ENCODE measurements at places on chromosomes 12 and 14.

GRCh38 chr14:96215452-96216244, 11.0 kb downstream of the BDKRB2 start:
- no peak for DNase-seq

- no peak for DNase-seq
These were observed 1.4 kb upstream of the PRIM1 start for GRCh38 chr12:56753566-56753965.

DNA sequence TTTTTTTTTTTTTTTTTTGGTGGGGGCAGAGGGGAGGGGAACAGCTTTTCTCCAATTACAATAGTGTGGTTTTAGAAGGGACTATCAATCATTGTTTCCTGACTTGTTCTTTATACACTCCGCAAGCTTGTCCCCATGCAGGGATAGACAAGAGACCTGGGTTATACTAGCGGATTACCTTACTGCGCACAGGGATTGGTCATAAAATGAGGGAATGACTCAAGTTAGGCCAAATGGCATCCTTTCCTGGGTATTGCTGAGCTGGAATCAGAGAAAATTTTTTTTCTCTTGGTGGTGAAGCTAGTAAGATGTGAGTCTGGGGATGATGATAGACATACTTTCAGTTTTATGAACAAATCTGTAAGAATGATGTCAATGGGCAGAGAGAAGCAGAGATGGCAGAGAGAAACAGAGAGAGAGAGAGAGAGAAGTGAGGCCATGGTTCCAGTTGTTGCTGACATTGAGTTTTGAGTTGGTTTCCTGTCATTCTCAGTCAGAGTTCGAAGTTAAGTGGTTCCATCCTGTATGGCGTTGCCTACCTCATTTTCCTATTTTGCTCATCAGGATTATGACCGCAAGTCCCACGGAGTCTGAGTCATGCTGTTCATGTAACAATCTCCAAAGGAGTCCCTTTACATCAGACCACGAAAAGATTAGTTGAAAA, 59.1 kb upstream of the OTOGL start:
- DNase-seq: no peak

- no peak for DNase-seq
These were observed 71.0 kb upstream of the CRY1 start for GRCh38 chr12:107164392-107164791.

- DNase-seq: no peak
These were observed 13.7 kb downstream of the DDX54 start for GRCh38 chr12:113171543-113171942.

DNA sequence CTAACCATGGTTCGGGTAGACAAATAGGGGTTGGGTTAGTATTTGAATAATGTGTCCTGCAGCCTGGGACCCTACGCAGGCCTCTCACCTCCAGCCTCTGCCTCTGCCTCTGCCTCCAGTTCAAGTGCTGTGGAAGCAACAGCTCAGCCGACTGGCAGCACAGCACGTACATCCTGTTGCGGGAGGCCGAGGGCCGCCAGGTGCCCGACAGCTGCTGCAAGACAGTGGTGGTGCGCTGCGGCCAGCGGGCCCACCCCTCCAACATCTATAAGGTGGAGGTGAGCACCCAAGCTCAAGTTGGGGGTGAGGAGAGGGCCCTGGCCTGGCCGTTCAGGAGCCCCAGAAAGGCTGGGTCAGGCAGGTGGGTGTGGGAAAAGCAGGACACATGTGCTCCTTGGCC, 55.9 kb downstream of the TSPAN11 start:
- DNase-seq: no peak

DNA sequence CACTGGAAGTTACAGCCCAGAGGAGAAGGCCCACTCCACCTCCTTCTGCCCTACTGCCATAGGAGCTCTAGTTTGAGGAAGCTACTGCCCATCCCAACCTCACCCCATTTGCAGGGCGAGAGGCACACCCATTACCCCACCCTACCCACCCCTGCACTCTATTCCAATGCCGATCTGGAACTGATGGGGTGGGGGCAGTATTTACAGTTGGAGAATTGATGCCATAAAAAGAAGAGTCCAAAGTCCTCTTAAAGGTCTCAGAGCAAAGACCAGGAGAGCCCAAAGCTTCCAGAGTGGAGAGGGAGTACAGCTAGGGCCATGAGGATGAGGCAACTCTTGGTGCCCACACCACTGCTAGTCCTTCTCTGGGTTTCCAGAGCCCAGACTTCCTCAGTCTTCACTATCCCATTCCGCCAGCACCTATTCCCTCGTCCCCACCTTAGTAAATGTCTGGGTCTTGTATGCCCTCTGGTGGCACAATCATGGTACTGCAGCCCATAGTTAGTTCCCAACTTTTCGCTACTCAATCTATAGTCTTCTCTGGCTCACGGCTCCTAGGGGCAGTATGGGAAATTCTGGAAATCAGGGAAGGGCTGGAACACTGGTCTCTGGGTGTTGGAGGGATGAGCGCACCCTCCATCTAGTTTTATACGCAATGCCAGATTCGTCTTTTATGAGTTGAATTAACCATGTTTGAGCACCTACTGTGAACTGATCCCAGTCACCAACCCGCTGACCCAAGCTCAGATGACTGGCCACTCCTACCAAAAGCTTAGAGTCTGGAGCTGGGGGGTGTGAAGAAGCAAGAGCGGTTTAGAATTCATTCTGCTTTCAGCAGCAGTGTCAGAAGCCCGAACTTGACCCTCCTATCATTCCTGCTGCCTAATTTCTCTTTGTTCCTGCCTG, 6.9 kb upstream of the ADCY6 start:
- DNase-seq: peak; percentile 22

DNA sequence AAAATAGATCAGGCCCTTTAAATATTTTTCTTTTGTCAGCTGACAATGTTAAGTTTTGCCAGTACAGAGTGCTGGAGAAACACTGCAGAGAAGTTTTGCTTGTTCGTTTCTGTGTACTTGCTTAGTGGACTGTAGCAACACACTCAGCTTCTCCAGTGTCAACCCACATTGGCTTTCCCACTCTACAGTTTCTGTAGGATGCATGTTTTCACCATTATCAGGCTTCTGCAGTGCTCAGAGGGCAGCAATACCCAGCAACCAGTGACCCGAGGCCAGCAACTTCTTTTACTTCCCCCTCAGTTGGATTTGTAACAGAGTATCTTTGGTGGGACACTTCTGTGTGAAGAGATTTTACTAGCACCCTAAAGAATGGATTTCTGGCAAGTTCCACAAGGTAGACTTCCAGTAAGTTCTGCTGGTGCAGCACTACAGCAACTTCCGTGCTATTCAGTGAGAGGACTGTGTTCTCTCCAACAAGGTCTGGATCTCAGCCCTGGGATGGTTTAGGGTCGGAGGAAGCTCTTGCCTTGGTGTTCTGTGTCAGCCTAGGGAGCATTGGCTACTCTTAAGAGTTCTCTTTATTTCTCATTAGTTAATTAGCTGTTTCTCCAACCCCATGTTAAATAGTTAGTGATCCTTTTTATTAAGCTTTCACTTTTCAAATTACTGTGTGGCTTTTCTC, 70.4 kb downstream of the FUT8 start:
- DNase-seq: no peak

GRCh38 chr12:88035907-88036289, 6.7 kb upstream of the C12orf50 start:
- DNase-seq: no peak

All from activated CD4-positive, alpha-beta T cell treated with anti-CD3 and anti-CD28 coated beads for 1 hour (primary cell).